Hindlimb muscle (tissue), 1 donor: ENCODE measurements at places on chromosomes 12 and 14. TPM values are rescaled to one million over a fixed set of nuclear protein-coding genes. Genes with fewer than 3 reads are reported as not detected.

RCOR1 gene
- 32.1 TPM for polyA plus RNA-seq

- DNase-seq, result no peak
Observed at GRCh38 chr14:88786715-88787114, 6.0 kb downstream of the EML5 start.

GRCh38 chr14:103243764-103244737 lies 90.0 kb upstream of the EIF5 start:
- DNase-seq, result no peak

DNA sequence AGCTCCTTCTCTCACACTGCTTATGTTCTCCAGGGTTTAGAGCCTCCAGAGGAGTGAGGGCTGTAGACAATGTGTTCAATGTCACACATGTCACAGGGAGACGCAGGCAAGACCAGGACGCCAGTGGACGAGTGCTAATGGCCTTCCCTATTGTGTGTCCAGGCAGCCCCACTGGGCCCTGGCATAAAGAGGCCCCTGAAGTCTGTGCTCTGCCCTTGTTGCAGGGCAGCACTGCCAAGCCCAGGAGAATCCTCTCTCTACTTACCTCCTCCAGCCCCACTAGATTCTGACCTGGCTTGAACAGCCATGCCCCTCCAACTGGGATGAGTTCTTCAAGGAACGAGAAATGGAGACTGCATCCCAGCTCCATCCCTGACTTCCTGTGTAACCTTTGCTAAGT lies 24.8 kb upstream of the TMEM106C start:
- no peak for DNase-seq

- no peak for DNase-seq
Observed at GRCh38 chr14:100871234-100872186, 32.0 kb downstream of the RTL1 start.

GRCh38 chr12:12534975-12535374 lies 27.7 kb downstream of the DUSP16 start:
- DNase-seq, result no peak

DNA sequence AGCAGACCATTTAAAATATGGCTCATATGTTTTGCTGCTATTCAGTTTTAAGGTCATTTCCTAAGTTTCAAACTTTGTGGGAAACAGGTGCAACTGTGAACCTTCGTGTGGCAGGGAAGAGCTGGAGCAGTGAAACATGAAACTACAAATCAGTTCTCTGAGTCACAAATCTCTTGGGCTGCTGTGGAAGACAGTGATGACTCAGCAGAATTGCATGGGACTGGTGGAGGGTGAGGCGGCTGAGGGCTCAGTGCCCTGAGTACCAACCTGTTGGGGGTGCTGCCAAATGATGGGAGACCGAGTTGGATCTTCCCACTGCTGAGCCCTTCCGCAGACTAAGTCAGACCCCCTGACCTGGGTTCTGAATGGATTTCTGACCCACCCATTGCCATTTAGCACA lies 8.4 kb upstream of the CALM1 start:
- no peak for DNase-seq

DNA sequence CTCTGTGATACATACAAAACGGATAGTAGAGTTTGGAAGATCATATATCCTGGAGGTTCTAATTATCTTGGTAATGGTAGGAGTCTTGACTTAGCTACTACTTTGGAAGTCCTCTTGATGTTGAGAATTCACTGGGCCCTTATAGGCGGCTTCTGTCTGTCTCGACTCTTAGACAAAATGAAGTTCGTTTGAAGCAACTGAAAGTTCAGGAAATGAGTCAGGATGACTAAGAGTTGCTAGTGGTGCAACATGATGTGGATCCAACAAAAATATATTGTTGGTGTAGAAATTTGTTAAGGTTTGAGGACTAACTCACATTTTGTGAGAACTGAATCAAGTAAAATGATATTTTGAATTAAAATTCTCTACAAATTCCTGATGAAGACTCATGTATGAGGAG lies 272.7 kb downstream of the AEBP2 start:
- no peak for DNase-seq

GRCh38 chr12:120301962-120302815 lies at the start of gene SIRT4:
TSS of gene SIRT4 (plus strand) at chr12:120302321. CDS start at chr12:120303562, 1,241 bp downstream.
- DNase-seq, result peak; percentile 92

DNA sequence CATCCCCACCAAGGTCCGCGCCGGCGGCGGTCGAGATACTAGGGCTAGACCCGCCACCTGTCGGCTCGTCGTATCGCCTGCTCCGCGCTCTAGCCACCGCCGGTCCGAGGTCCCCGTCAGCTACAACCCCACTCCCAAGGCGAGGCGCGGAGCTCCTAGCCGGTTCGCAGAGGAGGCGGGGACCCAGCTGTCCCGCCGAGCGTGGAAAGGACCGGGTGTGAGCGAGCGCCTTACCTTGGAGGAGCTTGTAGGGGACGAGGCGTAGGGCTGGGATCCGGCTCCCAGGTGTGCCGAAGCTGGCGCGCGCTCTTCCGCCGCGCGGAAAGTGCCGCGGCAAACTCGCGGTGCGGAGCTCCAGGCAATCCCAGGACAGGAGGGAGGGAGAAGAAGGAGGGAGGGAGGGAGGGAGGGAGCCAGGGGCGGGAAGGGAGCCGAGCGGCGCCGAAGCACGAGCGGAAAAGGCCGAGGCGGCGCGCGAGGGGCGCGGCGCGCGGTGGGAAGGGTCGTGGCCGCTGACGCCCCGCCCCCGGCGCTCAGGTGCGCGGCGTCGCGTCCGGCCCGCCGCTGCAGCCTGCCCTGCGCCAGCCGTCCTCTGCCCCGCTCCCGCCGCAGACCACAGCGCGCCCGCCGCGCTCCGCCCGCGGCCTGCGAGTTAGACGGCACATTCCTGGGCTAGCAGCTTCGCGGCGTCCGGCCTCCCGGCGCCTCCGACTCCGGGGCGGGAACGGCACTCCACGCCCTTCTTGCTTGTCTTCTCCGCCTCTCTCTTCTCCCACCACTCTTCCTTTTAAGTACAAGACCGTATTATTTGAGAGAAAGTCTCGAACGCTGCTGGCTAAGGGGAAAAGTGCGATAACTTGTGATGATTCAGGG lies at the start of gene PAWR:
Gene PAWR, minus strand, starts transcription at position 327 of the 873 bp plus-strand sequence. CDS start 720 bp downstream, outside the sequence.
- DNase-seq, result peak; percentile 66

BICDL1 gene
- polyA plus RNA-seq, result 3.6 TPM

STAT2 gene
- 71.4 TPM for polyA plus RNA-seq

DNA sequence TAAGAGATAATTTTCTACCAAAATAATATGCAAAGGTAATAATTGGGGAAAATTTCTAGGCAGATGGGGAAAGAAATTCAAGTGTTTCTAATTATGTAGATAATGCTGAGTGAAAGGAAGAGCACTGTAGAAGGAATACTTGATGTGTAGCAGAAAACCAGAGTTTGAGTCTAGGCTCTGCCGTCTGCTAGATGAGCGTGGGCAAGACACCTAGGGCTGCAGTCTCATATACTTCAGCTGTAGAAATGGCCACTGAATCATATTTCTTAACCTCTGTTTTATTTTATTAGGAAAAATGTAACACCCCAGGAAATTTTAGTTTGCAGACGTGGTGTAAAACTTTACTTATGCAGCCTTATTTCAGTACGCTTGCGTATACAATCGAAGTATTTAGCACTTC lies 59.8 kb upstream of the SLC38A2 start:
- DNase-seq, result no peak

KNTC1 gene
- 20.7 TPM for polyA plus RNA-seq

RFX4 gene
- not detected for polyA plus RNA-seq
